Fibroblast of villous mesenchyme (primary cell): ENCODE measurements at places on chromosomes 2 and 18. TPM values are rescaled to one million over a fixed set of nuclear protein-coding genes. Genes with fewer than 3 reads are reported as not detected.

GTF2A1L gene
- total RNA-seq: 0.32 and 4.7 TPM in 2 replicates

QPCT gene
- total RNA-seq: 27.1 and 47.5 TPM in 2 replicates

PDE6D gene
- total RNA-seq: 17.7 and 24.6 TPM in 2 replicates

TMEM37 gene
- total RNA-seq: 0.64 and 1.3 TPM in 2 replicates

MYOM1 gene
- 0.32 and 0.86 TPM in 2 replicates for total RNA-seq

TFPI gene
- 110 and 126 TPM in 2 replicates for total RNA-seq

C2orf72 gene
- not detected in 2 replicates for total RNA-seq

GDF7 gene
- 12.1 and 12.2 TPM in 2 replicates for total RNA-seq

KHK gene
- 0.97 and 1.3 TPM in 2 replicates for total RNA-seq

MOCOS gene
- 3.0 and 7.1 TPM in 2 replicates for total RNA-seq

LIPT1 gene
- total RNA-seq: 2.3 and 6.5 TPM in 2 replicates

ACKR3 gene
- 0.64 TPM in 1 of 2 replicates, not detected in the other for total RNA-seq

HOXD10 gene
- total RNA-seq: 39.9 and 58.7 TPM in 2 replicates

GALNT3 gene
- 1.3 and 4.3 TPM in 2 replicates for total RNA-seq

TLX2 gene
- total RNA-seq: not detected in 2 replicates

RIT2 gene
- not detected in 2 replicates for total RNA-seq

PSD4 gene
- 2.9 and 4.7 TPM in 2 replicates for total RNA-seq

GRCh38 chr18:984004-984403 is 79.3 kb downstream of the ADCYAP1 start:
- DNase-seq: no peak

DNA sequence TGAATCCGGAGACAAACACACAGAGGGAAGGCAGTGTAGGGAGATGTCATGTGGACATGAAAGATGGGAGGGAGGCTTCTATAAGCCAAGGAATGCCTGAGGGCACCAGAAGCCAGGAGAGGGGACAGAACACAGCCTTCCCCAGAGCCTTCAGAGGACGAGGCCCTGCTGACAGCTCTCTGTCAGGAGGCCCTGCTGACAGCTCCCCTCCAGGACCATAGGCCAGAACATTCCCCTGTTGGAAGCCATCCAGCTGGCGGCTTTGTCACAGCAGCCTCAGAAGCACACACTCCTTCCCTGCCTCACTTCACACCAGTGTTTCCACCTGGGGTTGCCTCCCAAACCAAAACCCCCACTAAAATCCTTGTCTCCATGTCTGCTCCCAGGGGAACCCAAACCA is 171.3 kb upstream of the ID2 start:
- no peak for DNase-seq

- DNase-seq: peak; percentile 98
Observed at GRCh38 chr2:11701751-11702301, 31.8 kb upstream of the NTSR2 start.

- no peak for DNase-seq
Observed at GRCh38 chr2:59413751-59414570, 1139.5 kb downstream of the BCL11A start.

DNA sequence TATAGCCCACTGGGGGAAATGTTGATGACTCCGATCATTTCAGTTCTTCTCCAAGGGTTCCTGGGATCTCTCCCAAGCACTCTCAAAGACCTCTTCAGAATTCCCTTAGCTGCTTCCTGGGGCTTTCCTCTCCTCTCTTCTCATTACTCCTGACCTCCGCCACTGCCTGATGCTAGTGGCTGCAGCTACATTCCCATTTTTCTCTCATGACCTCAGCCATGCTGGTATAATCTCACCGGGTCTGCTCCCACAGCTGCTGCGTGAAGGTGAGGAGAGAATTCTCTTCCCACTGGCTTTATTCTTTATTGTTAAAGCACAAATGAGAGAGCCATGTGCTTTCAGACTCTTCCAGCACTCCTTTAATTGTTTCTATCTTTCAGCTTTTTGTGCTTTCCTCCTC is 312.0 kb upstream of the ETAA1 start:
- DNase-seq: no peak

DNA sequence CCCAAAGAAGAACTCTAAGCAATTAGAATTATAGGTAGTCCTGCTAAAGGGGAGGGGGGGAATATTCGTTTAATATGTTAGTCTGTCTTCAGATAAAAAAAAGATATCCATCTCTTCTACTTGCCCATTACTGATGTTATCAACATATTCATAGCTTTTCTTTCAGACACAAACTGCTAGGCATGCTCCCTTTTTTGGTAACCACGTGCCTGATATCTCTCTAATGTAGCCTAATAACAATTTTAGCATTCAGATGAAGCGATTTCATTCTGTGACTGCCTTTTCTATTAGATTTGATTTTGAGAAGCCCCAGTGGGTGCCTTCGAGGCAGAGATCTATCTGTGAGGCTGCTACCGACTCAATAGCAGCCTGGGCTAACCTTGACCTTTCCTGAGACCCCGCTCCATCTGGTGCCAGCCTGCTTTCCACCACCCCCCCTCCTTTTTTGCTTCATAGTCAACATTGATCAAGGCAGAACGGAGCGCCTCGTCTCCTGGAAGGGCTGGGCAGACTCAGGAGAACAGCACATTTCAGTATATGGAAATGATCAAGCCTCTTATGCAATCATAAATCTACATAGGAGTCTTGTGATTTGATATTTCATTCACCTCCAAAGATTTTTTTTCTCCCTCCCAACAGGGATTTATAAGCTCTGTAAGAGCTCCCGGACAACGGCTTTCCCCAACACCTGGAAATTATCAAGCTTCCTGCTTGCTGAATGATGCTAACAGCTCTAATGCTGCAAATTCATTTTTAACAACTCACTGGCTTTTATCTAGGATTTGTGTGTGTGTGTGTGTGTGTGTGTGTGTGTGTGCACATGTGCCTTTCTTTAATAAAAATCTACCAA is 14.7 kb upstream of the BCL11A start:
- DNase-seq: no peak

GRCh38 chr2:164567335-164567989 is 53.8 kb downstream of the GRB14 start:
- no peak for DNase-seq

DNA sequence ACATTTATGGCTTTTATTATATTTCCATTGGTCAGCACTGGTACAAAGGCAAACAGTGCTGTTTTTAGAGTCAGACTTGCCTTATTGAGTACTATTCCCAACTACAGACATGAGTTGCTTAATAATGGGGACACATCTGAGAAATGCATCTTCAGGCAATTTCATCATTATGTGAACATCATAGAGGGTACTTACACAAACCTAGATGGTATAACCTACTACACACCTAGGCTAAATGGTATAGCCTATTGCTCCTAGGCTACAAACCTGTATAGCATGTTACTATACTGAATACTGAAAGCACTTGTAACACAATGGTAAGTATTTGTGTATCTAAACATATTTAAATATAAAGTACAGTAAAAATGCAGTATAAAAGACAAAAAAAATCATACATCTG is 36.4 kb downstream of the OLA1 start:
- no peak for DNase-seq

DNA sequence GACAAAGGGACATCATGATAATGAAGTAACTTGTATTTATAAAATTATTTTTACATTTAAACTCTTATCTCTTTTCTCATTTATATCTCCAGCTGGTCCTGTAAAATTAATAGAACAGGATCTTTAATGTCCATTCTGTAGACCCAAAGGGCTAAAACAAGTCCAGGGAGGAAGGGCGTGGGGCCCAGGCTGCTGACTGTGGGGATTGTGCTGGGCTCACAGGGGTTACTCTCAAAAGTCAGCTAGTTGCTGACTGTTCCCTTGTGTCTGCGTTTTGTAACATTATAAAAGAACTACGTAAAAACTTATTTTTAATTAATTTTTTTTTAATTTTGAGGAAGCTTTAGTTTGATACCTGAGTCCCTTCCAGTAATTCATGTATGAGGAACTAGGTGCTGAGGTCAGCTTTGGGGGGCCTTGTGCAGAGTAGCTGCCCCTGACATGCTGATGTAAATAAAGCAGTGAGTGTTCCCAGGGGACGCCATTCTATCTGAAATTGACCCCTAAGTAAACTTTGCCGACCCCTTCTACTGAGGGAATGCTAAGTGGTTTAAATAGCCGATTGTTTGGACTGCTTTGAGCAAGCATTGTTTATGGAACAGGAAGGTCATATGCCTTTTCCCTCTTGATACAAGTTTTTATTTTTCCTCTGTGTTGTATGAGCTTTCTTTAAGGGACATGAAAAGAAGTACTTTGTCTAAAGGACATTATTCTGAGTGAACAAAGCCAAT is 56.4 kb downstream of the MERTK start:
- DNase-seq: no peak

DNA sequence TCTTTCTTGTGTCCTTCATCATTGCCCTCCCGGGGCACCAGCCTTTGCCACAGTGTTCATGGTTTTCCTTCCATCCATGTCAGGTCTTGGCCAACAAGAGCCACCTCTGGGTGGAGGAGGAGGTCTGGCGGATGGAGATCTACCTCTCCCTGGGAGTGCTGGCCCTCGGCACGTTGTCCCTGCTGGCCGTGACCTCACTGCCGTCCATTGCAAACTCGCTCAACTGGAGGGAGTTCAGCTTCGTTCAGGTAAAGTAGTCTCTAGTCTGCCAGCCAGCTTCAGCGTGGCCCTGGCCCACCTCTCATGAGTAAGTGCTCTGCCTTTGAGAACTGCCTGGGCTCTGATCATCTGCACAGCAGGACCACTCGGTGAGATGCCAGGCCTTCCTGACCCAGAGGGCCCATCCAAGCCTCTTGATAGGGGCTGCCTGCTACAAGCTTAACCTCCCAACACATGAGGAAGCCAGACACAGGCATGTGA is 31.0 kb downstream of the STEAP3 start:
- no peak for DNase-seq

DNA sequence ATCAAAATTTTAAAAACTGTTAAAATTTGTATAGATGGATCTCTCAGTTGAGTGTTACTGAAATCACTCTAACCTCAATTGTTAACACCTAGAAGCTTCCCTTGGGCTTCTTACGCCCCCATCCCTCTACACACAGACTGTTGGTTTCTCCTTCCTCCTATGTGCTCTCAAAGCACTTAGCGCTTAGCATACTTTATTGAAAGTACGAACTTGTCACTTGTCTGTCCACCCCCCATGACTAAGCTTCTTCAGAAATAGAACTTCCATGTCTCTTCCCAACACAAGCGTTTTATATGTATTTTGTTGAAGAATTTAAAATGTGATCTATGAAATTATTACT is 441 bp downstream of the MPHOSPH10 start:
- peak; percentile 18 for DNase-seq

DNA sequence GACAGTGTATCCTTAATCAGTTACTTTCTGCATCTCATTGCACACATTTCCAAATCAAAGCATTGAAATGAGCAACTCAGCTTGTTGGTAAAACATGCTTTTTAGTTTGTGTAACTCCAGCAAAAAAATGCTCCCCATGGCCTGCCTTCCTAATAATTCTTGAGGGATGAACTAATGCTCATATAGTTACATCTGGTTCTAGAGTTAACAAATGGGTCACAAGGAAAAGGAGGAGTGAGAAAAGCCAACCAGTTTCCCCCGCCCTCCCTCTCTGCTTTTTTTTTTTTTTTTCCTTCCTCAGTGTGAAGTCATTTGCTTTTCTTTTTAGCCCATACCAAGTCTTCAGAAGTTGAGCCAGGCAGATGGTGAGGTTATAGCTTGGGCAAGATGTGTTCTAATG is 231.7 kb downstream of the MTX2 start:
- DNase-seq: peak; percentile 85

DNA sequence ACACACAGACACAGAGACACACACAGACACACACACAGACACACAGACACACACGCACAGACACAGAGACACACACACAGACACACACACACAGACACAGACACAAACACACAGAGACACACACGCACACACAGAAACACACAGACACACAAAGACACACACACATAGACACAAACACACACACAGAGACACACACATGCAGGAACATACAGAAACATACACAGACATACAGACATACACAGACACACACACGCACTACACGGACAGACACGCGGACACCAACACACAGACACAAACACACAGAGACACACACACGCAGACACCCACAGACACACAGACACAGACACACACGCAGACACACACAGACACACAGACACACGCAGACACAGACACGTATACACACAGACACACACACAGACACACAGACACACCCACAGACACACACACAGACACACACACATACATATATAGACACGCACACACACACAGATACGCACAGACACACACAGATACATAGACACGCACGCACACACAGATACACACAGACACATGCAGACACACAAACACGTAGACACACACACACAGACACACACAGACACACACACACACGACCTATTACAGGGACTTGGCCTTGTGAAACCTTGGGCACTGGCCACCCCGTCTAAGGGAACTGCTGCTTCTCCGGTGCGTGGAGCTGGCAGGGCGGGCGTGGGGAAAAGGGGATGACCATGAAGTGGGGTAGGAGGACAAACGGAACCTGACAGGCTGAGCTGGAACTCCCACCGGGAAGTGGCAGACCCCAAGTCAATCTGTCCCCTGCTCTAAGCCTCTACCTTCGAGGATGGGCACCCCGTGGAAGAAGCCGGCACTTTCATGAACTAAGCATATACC is 211.4 kb downstream of the TFCP2L1 start:
- DNase-seq: no peak

DNA sequence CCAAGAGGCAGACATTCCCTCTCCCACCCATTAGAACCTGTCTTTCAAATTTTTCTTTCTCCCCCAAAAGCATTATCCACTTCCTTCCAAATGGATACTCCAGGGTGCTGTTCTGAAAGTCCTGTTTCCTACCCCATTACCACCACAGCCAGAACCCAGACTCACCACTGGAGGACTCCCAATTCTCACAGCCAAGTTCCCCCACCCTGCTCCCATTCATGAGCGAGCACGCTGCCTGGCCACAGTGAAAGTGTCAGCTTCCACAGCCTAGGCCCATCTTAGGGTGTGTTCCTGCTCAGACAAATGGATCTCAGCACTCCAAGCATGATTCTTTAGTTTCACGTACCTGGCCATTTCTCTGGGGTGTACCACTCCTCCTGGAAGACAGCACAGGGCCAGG is 3.8 kb upstream of the ANKRD53 start:
- DNase-seq: no peak

DNA sequence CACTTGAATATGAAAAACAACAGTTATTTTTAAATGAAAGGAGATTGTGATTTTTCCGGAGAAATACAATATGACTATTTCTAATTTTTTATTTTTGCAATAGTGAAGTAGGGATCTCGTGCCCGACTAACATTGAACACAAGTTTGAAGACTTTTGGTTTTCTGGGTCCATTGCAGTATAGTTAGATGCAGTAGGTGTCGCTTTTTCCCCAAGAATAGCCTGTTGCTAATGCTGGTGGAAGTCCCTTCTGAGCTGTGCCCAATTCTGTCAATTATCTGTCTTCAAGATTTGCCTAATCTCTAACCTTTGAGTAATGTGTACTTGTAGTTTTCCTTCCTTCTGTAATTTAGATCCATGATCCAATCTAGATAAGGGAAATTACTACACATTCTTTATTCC is 36.5 kb downstream of the SEMA4F start:
- peak; percentile 77 for DNase-seq

DNA sequence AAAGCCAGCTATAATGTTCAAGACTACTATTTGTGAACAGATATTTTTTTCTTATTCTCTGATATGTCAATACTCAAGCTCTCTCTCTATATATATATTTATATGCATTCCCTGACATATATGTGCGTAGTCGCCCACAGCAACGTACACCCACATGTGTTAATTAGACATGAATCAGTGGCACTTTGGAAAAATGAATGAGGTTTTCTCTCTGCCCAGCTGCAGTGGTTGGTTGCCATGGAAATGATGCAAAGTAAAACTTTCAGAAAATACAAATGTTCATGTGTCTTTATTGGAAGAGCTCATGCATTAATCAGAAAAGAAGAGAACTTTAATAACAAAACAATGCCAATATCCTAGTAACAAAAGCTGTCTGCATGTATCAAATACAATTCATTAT is 34.7 kb downstream of the UNC80 start:
- DNase-seq: no peak

- no peak for DNase-seq
Observed at GRCh38 chr2:74219846-74220486, 21.6 kb downstream of the MTHFD2 start.
